EL (cell line): ENCODE measurements at places on chromosomes 2 and 18.

DNA sequence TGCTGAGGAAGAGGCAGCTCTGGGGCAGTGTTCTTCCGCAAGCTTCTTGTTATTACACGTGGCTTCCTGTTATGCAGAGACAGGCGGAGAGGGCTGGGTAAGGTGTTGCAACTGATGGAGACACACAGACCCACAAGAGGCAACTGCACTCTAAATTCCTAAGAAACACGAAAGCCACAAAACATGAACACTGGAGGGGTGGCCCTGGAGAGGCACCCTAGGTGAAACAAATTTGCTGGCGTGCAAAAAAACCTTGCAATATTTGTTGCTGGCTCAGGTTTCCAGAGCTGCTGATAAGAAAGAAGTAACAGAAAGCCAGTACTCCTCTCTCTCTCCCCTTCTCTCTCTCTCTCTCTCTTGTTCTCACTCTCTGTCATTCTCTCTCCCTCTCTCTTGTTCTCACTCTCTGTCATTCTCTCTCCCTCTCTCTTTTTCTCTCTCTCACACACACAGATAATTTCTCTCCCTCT, 31.8 kb downstream of the ARHGAP25 start:
- DNase-seq = no peak

GRCh38 chr2:147482916-147483669, 361.7 kb upstream of the ACVR2A start:
- DNase-seq = no peak

- DNase-seq = no peak
Observed at GRCh38 chr18:56647951-56648893, 2.9 kb upstream of the WDR7 start.

GRCh38 chr2:76170856-76171255, 460.1 kb upstream of the GCFC2 start:
- no peak for DNase-seq

- no peak for DNase-seq
Observed at GRCh38 chr2:174914853-174915760, 90.1 kb downstream of the CHN1 start.

DNA sequence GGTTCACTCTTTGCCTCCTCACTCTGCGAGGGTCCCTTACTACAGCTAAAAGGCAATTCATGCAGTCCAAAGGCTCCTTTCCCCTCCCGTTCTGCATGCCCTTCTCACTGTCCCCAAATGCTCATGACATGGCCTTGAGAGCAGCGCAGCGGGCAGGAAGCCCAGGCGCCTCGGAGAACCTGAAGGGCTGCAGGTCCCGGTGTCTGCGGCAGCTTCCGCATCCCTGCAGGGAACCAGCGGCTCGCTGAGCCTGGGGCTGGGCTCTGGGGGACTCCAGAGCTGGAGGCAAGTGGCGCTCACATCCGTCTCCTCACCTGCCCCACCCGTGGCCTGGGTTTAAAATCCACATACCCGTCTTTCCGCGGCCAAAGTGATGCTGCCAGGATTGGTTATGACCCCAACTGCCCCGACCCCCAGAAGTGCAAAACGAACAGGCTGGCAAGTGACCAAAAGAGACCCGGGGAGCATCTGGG, 462 bp upstream of the CIDEA start:
- no peak for DNase-seq

DNA sequence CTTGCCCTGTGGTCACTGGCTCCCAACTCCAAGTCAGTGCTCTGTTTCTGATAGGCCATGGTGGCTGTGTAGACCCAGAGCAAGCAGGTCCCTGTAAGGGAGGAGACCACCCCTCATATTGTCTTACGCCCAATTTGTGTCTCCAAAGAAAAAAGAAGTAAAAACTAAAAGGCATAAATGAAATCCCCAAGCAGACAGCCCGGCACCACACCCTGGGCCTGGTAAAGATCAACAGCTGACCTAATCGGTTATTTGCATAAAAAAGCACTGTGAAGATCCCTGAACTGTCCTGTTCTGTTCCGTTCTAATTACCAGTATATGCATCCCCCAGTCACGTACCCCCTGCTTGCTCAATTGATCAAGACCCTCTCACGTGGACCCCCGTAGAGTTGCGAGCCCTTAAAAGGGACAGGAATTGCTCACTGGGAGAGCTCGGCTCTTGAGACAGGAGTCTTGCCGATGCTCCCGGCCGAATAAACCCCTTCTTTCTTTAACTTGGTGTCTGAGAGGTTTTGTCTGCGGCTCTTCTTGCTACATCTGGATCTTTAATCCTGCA, 364.1 kb upstream of the HS6ST1 start:
- no peak for DNase-seq

- no peak for DNase-seq
Observed at GRCh38 chr2:222490131-222490530, 65.8 kb downstream of the SGPP2 start.

DNA sequence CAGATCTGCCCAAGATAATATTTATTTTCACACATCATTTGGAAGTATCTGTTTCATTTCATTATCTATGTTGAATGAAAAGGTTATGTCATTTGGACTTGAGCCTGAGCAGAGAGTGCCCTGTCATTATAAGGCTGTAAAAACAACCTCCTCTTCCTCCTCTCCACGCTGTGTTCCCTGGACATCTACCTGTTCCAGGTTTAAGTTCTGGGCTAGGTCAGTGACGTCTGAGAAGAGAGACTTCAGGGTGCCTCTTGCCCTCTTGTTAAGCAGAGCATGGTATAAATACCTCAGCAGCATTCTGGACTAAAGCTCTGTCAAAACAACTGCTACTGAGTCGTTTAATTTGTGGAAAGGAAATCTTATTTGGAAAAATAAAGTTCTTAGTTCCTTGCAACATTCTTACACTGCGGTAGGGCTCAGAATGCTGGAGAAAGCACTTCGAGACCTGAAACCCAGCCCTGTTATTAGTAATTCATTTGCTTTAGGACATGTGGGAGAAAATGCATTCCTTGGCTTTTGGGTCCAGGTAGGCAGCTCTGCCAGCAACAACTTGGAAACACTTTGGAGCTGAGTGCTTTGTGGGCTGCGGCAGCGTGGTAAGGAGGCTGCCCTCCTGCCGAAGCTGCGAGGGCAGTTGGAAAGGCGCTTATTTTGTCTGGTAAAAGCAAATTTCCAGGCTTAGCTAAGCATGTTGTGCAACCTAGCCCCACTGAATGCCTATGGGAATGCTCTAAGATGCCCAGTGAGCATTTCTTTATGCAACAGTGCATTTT, 91.8 kb upstream of the NEDD4L start:
- DNase-seq = no peak

DNA sequence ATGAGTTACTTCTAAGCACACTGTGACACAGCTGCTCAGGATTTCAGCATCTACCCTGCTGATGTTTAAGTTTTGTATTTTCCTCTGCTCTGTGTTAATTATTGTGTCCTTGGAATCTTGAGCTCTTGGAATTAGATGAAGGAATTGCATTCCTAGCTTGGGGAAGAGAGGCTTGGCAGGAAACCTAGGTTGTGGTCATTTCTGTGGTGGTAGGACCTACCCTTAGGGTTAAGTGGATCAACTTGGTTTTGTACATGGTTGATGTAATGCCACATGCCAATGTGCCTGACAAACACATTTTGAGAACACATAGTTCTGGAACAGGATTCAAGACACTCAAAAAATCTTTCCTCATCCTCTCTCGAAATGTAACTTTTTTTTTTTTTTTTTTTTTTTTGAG, 264.5 kb upstream of the MEX3C start:
- DNase-seq = no peak

DNA sequence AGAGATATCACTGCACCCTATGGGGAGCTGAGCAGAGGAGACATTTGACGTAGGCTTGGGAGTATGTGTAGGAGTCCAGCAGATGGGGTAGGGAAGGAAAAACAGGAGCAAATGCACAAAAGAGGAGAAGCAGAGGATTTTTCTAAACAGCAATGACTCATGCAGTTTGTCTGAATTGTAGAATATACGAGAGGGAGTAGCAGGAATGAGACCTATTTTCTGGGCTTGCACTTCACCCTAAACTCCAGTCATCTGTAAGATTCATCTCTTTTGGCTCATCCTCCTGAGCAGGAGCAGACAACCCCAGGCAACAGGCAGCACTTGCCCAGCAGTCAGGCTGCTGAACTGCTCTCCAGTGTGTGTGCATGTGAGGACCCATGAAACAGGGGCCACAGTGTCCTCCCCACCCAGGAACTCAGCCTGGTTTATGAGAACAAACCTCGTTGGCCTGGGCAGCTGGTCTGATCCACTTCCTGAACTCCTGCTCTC, 100.2 kb upstream of the CDC42EP3 start:
- DNase-seq = peak; percentile 64

DNA sequence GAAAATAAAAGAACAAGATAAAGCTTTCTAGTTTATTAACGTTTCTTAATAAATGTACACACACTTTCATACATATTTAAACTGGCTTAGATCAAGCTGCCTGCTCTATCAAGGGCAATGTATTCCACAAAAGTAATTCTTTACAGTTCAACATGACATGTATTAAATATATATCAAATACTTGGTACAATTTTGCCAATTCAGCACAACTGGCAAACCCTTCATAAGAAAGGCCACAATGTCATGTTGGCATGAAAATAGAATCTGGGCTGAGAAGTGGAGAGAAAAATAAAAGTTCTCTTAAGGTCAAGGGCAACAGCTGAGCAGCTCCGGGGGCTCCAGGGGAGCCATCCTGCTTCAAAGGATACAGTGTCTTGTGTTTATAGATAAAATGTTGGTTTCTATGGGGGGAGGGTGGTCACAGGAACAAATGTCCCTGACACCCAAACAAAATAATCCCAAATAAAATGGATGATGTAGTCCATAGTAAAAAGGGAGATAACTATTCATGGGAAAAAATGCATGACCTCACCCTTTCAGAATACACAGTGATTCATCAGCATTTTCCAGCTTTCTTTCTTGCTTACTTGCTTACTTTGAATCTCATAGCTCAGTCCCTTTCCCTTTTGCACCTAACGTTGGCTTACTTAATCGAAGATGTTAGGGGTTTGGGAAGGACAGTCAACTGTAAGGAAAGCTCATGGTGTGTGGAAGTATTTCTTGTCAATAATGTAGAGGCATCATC, 494.9 kb downstream of the NYAP2 start:
- peak; percentile 81 for DNase-seq

DNA sequence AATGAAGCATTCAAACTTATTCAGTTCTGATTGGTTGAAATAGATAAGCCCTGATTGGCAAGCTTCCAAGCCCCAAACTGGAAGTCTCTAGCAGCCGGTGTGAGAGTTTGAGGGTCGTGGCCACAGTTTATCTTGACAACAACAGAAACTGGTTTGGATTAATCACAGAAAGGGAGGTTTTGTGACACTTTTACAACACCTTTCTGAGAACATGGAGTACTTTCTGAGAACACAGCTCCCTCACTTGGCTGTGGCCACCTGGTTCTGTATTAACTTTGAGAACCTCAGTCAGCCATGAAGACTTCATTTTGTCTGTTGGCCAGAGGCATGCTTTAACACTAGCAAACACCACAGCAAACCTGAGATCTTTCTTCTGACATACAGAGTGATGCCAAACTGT, 280.7 kb upstream of the VWC2L start:
- no peak for DNase-seq

GRCh38 chr2:150459281-150459680, 28.2 kb downstream of the RND3 start:
- DNase-seq = peak; percentile 3

- no peak for DNase-seq
Observed at GRCh38 chr2:11889101-11889850, 142.8 kb downstream of the LPIN1 start.

DNA sequence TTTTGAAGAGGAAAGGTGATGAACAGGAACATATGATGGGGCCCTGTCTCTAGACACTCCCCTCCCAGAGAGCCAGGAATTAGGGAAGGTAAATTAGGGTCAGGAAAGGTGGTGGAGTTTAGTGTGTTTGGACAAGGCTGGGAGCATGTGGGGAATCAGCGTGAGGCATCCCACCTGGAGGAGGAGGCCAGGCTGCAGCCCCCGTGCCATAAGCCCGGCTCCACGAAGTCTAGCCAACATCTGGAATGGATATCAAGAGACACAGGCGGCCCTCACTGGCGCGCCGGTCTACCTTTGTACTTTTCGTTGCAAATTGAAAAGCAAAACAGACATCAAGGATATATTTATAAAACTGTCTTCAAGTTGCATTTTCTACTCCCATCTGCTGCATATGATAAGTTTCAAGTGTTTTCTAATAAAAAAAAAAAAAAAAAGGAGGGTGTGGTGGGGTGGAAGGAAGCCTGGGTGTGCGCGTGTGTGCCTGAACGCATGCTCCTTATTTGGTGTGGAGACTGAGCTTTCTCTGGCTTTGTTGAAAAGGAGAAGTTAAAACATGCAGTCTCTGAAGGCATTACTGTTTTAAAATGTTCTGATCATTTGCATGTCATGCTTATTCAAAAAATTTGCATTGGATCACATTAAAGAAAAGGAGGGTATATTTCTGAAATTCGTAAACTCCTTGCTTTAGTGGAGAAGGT, 546.7 kb upstream of the ID2 start:
- DNase-seq = no peak

DNA sequence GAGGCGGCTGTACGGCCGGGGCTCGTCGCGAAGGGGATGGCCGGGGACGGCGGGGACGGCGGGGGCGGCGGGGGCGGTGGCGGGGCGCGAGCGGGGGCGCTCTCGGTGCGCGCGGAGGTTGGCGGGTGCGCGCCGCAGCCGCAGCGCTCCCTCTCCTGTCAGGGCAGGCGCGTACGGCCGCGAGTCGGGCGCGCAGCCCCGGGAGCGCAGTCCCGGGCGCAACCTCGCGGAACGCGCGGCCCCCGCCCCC, 296 bp upstream of the GRHL1 start:
- DNase-seq = no peak

- DNase-seq = no peak
Observed at GRCh38 chr2:130347220-130347925, 4.7 kb downstream of the IMP4 start.
